ENCODE measurements at places on chromosomes 13 and 19.
A peak's percentile ranks its signal among the peaks of the same experiment; 100 is the strongest.

- no peak for DNase-seq
These were observed 3.5 kb upstream of the SLITRK5 start for GRCh38 chr13:87667686-87668085.

- DNase-seq: no peak
These were observed 35.6 kb upstream of the NANOS3 start for GRCh38 chr19:13841086-13841961.

- DNase-seq: no peak
These were observed 36.3 kb upstream of the MLNR start for GRCh38 chr13:49183672-49184325.

GRCh38 chr13:68124437-68125086 lies 894.4 kb upstream of the PCDH9 start:
- DNase-seq: no peak

- no peak for DNase-seq
These were observed 116.5 kb downstream of the SPRY2 start for GRCh38 chr13:80224468-80224867.

- no peak for DNase-seq
These were observed 148.0 kb upstream of the FNDC3A start for GRCh38 chr13:48827709-48828108.

DNA sequence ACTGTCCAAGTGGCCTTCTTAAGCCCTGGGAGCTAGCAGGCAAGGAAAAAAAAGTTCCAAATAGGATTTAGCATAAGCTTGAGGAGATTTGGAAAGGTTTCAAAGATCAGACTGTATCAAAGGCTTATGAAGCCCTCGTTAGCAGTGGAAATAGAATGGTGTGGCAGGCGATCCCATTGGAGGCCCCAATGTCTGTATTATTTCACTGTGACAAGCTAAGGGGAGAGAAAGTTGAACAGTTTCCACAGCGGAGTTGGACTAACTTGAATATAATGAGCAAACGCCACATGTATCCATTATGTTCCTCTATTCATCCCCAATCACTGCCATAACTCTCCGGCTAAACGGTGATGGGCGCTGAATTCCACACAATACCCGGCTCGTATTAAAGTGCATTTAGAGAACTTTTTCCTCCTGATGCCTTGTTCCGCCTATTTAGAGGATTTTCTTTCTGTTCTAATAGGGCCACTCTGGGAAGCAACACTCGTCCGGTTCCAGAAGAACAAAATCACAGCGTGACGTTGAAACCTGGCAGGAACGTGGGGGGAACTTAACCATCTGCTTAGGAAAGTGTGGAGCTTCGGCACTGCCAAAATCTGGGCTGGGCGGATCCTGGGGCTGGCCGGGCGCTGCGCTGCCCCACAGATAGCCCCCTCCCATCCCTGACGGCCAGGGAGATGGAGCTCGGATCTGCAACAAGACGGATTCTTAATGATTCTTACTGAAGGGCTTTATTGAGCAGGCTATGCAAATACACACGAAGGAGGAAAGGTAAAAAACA lies 1.0 kb upstream of the PCDH8 start:
- no peak for DNase-seq

- DNase-seq: no peak
These were observed 156.8 kb downstream of the DNAJC3 start for GRCh38 chr13:95833719-95834118.

DNA sequence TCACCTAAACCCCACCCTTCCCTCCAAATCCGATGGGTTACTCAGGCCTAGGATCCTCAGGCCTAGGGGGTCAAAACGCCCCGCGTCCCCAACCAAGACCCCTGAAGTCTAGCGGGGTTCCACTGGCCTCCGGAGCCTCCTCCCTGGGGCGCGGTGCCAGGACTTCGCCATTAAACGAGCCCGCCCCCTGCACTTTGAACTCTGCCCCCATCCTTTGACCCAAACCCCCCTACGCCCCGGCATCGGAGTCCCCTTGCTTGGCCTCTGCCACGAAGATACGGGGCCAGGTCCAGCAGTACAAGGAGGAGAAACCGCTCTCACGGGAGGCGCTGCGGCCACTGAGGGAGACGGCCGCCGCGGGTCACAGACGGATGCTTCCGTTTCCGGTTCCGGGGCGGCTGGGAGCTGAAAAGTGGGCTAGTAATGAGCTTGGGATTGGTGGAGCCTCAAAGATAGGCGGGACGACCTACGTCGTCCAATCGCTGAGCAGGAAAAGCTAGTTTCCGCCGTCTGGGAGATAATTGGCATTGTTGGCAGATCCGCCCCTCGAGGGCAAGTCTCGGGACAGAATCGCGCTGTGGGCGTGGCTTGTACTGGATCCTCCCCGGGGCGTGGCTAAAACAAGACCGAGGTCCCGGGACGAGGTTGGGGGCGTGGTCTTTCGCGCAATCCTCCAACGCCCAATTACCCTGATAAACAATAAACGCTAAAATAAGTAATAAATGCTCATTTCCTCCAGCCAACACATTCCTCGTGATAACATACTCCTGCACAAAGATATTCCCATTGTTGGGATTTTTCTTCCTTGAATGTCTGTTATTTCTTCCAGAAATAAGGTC lies 5.7 kb upstream of the ZNF77 start:
- peak; percentile 100 for DNase-seq

DNA sequence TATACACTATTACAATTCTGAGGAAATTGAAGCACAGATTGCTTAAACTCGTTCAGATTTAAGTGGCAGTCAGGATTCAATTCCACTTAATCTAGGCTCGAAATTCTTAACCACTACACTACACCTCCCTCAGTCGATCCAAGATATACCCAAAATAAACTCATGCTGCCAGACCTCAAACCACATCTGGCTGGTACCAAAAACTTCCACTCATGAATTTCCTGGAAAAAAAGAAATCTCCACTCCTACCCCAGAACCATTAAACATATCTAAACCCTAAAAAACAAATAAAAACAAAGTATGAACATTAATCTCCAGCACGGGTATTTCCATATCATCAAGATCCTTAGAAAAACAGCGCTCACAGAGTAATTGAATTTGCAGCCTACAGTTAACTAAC lies 1.1 kb downstream of the ZFP30 start:
- no peak for DNase-seq

- DNase-seq: no peak
These were observed 472.2 kb downstream of the TDRD3 start for GRCh38 chr13:60869225-60869624.

Data from stimulated activated CD4-positive, alpha-beta T cell treated with anti-CD3 and anti-CD28 coated beads, Interleukin-4, amount 100 ng/mL, for 1 hour (primary cell).